Stomach (tissue), 19 donors: ENCODE measurements at places on chromosomes 5 and 9. TPM values are rescaled to one million over a fixed set of nuclear protein-coding genes. Genes with fewer than 3 reads are reported as not detected.
A peak's percentile ranks its signal among the peaks of the same experiment; 100 is the strongest.

- H3K27me3 ChIP-seq = peaks cover 10% of the 10 kb centered on the region
- peak; percentile 49 for DNase-seq
- no peak overlapping the region for H3K4me3 ChIP-seq
Measured at GRCh38 chr5:45694255-45694814, 1.8 kb downstream of the HCN1 start.

DNA sequence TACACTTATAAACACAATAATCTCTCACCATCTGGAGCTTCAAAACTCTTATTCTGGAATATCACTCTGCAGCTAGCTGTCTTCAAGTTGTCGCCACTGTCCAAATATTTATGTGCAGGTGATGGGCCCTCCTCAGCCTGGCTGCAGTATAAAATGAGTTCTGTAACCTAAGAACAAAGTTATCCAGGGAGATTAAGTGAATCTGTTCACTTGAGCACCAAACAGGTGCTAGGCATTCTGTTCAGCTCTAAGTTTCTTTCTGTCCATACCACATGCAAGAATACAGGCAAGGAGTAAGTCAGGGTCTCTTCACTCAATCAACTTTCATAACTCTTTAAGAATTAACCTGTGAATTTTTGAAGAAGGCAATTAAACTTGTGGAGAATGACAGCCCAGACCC is 344.1 kb downstream of the PLK2 start:
- no peak overlapping the region for H3K4me3 ChIP-seq
- H3K27me3 ChIP-seq = no peaks in the 10 kb centered on the region
- no peak overlapping the region for H3K27ac ChIP-seq
- DNase-seq = no peak
- no peaks in the 10 kb centered on the region for H3K4me1 ChIP-seq
- no peaks in the 10 kb centered on the region for H3K36me3 ChIP-seq

DNA sequence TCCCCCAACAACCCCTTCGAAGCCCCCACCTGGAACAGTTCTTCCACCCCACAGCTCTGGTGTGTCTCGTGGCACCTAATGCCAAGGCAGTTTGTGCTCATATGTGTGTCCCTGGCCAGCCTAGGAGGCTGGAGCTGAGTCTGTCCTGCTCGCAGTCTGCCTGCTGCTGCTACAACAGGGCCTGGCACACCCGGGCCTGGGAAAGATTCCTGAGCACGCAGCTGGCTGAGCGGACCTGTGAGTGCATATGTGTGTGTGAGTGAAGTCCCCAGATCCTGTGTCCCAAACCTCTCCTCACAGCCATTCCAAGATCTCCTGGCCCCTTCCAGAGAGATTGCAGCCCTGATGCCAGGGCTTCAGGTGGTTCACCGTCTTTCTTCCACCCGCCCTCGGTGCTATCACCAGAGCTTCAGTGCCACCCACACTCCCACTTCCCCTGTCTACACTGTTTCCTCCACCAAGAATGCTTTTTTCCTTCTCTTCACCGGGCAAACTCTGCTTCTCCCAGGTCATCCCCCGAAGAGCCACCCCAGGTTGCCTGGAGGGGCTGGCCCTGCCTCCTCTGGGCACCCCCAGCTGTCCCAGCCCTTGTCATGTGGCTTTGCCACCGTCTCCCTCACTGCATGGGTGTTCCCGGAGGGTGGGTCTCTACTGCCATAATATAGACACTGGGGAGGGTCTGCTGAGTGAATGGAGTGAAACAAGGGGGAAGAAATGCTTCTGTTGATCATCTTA is 28.4 kb downstream of the LMX1B start:
- DNase-seq = no peak
- H3K27me3 ChIP-seq = peaks cover 53% of the 10 kb centered on the region
- no peak overlapping the region for H3K27ac ChIP-seq
- no peaks in the 10 kb centered on the region for H3K4me1 ChIP-seq
- no peak overlapping the region for H3K4me3 ChIP-seq

GRCh38 chr5:84181093-84181492 is 203.6 kb downstream of the EDIL3 start:
- H3K36me3 ChIP-seq = no peaks in the 10 kb centered on the region
- no peak for DNase-seq
- H3K27ac ChIP-seq = no peak overlapping the region
- no peaks in the 10 kb centered on the region for H3K4me1 ChIP-seq
- no peaks in the 10 kb centered on the region for H3K27me3 ChIP-seq
- H3K4me3 ChIP-seq = no peak overlapping the region

- H3K4me1 ChIP-seq = no peaks in the 10 kb centered on the region
- no peak for DNase-seq
- H3K27ac ChIP-seq = no peak overlapping the region
- H3K36me3 ChIP-seq = no peaks in the 10 kb centered on the region
Measured at GRCh38 chr9:15058236-15058635, 148.0 kb upstream of the FREM1 start.

DNA sequence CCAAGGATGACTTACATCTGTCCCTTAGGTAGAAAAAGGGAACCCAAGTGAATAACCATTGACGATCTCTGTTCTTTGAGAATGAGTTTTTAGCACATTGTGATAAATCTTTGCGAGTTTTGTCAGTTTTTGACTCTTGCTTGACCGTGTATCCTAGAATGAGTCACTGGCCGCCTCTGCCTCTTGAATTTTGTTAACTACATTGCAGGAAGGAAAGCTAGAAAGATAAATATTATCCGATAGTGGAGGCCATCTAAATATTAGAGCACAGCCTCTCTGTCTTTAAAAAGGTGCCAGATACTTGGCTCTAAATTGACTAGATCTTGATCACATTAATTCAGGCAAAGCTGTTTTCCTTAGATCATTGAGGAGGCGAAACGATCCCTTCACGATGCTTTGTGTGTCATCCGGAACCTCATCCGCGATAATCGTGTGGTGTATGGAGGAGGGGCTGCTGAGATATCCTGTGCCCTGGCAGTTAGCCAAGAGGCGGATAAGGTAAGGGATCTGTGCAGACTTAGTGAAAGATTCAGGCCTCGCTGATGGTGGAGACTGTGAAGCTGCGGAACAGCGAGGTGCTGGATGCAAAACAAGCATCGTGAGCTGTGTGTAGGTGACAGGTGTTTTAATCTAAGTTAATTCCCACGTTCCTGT is 12.2 kb downstream of the CCT5 start:
- H3K4me3 ChIP-seq = no peak overlapping the region
- no peak overlapping the region for H3K27ac ChIP-seq
- H3K36me3 ChIP-seq = peaks cover 87% of the 10 kb centered on the region
- no peak for DNase-seq
- peaks cover 5% of the 10 kb centered on the region for H3K4me1 ChIP-seq
- H3K27me3 ChIP-seq = no peaks in the 10 kb centered on the region

DNA sequence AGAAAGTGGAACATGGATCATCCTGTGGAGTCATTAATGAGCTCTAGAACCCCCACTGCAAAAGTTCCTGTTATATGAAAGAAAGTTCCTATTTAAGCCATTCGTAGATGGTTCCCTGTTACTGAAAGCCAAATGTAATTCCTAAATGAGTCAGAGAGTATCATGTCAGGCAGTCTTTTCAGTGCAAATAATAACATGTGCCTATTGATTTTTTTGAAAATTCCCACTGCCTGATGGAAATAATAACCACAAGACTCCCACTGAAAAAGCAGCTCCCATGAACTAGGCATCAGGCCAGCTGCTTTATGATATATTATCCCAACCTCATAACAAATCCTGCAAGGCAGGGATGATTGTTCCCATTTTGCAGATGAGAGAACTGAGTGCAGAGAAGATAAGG is 217.2 kb downstream of the DAB2IP start:
- DNase-seq = no peak
- H3K4me3 ChIP-seq = no peak overlapping the region
- no peaks in the 10 kb centered on the region for H3K4me1 ChIP-seq
- H3K36me3 ChIP-seq = peaks cover 7% of the 10 kb centered on the region

DNA sequence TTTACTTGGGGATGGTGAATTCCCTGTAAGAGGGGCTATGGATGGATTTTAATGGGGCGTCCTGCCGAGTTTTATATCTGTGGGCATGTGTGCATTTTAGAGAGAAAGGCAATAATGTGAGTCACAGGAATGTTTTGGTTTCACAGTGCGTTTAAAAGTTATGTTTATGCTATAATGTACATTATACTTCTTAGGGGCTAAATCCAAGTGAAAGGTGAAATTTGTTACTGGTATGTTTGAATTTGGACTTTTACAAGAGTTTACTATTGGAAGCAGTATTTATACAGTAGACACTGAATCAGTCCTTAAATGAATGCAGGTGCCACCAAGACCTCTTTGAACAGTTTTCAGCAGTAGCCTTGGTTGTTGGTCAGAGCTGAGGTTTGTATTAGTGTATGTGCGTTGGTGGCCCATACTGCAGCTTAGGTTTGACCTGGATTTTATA is 5.6 kb downstream of the JMY start:
- peaks cover 69% of the 10 kb centered on the region for H3K4me1 ChIP-seq
- no peaks in the 10 kb centered on the region for H3K36me3 ChIP-seq
- no peaks in the 10 kb centered on the region for H3K27me3 ChIP-seq
- no peak for DNase-seq
- H3K4me3 ChIP-seq = peak overlapping the region; percentile 27

GRCh38 chr5:168469816-168470215 is 16.5 kb upstream of the RARS1 start:
- H3K27ac ChIP-seq = no peak overlapping the region
- no peaks in the 10 kb centered on the region for H3K4me1 ChIP-seq
- peaks cover 67% of the 10 kb centered on the region for H3K36me3 ChIP-seq
- no peak for DNase-seq

DNA sequence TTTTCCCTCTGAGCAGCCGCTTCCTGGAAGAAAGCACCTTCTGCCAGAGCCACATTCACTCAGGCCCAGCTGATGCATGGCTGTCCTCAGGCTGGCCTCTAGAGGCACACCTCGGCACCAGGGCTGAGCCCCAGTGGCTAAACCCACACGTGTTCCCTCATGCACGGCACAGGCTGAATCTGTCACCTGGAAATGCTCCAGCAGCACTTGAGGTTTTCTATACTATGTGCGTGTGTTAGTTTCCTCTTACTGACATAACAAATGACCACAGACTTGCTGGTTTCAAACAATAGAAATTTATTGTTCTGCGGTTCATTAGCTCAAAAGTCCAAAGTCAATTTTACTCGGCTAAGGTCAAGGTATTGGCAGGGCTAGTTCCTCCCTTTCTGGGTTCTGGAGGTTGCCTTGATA is 141.4 kb downstream of the LRRC70 start:
- H3K36me3 ChIP-seq = no peaks in the 10 kb centered on the region
- no peak overlapping the region for H3K4me3 ChIP-seq
- no peaks in the 10 kb centered on the region for H3K27me3 ChIP-seq

- H3K36me3 ChIP-seq = no peaks in the 10 kb centered on the region
- peaks cover 46% of the 10 kb centered on the region for H3K4me1 ChIP-seq
- no peak overlapping the region for H3K4me3 ChIP-seq
- H3K27me3 ChIP-seq = no peaks in the 10 kb centered on the region
Measured at GRCh38 chr9:82560036-82560435, 502.9 kb downstream of the RASEF start.

DNA sequence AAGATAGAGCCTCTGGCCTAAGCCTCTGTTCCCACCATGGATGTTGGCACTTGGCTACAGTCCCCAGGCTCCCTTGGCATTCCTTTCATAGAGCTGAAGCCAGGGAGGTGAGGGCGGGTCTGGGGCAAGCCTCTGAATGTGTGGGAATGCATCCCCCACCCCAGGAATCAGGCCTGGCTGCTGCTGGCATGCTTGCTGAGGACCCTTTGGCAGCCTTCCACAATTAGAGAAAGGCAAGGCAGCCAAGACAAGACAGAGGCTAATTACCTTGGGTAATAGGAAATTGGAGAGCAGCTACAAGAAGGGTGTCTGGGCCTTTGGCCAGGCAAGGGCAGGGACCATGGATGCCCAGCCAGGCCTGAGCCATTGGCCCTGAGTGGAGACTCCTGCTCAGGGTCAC is 204.4 kb upstream of the TRIM32 start:
- no peak overlapping the region for H3K27ac ChIP-seq
- no peaks in the 10 kb centered on the region for H3K36me3 ChIP-seq
- H3K4me3 ChIP-seq = no peak overlapping the region
- no peaks in the 10 kb centered on the region for H3K27me3 ChIP-seq
- no peaks in the 10 kb centered on the region for H3K4me1 ChIP-seq

DNA sequence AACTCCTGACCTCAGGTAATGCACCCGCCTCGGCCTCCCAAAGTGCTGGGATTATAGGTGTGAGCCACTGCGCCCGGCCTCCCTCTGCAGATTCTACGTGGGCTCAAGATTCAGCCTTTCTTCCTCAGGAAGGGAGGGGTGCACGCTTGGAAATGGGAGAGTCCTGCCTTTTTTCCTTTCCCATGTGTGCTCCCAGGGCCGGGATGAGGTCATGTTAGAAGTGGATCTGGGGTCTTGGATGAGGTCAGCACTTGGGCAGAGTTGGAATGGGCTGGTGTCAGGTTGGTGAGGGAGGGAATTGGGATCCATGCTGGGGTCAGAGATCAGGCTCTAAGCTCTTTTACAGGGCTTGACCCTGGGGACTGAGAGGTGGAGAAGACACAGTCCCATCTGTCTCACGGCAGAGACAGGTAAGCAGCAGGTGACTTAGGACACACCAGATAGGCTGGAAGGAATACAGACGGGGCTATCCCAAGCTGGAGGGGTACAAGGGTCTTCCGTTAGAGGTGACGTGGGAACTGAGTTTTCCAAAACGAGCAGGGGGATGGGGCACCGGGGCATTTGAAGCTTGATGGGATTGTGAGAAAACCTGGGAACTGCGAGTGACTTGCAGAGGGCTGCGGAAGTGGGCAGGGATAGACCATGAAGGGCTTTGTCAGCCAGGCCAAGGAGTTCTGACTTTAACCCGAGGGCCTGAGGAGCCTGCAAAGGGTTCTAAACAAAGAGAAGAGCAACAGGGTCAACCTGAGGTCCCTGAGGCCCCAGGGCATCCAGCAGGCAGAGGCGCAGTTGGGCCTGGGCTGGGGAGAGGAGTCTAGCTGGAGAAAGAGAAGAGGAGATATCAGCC is 1.8 kb upstream of the AQP7 start:
- no peaks in the 10 kb centered on the region for H3K27me3 ChIP-seq
- no peak overlapping the region for H3K4me3 ChIP-seq
- no peaks in the 10 kb centered on the region for H3K36me3 ChIP-seq
- no peaks in the 10 kb centered on the region for H3K4me1 ChIP-seq

DNA sequence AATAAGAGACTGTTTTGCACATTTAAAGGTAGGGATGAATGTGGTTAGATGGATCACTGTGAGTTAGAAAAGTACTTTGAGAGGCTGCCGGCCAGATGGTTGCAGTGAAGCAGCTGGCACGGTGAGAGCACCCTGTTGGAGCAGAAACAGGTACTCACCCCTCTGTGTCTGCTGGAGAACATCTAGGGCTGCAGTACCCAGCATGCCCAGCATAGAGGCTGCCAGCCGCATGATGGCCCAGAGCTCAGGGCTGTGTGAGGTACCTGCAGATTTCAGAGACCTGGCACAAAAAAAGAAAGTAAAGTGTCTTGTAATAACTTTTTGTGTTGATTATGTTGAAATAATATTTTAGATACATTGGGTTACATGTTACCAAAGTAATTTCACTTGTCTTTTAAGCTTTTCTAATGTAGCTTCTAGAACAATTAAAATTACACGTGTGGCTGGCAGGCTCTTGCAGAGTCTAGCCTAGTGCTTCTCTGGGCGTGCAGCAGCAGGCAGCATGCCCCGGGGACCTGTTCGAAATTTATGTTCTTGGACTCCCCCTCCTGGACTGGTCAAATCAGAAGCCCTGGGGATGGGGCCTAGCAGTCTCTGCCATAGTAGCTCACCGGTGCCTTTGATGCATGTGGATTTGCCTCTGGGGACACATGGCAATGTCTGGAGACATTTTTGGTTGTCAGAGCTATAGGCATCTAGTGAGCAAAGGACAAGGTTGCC is 11.1 kb downstream of the WDR5 start:
- no peak overlapping the region for H3K27ac ChIP-seq
- DNase-seq = no peak
- H3K27me3 ChIP-seq = no peaks in the 10 kb centered on the region
- no peaks in the 10 kb centered on the region for H3K4me1 ChIP-seq

The GMCL2 gene
- not detected for total RNA-seq

The TXN gene
- total RNA-seq = 89.3 TPM

The ANKDD1B gene
- not detected for total RNA-seq

The MZB1 gene
- total RNA-seq = 1.7 TPM

The DCAF10 gene
- 29.6 TPM for total RNA-seq

The SLC1A3 gene
- total RNA-seq = 0.87 TPM

The DMGDH gene
- 1.8 TPM for total RNA-seq

The PDCD1LG2 gene
- total RNA-seq = not detected
